Osteoblast (primary cell): ENCODE measurements at places on chromosomes 12 and 14. TPM values are rescaled to one million over a fixed set of nuclear protein-coding genes. Genes with fewer than 3 reads are reported as not detected.
A peak's percentile ranks its signal among the peaks of the same experiment; 100 is the strongest.

DNA sequence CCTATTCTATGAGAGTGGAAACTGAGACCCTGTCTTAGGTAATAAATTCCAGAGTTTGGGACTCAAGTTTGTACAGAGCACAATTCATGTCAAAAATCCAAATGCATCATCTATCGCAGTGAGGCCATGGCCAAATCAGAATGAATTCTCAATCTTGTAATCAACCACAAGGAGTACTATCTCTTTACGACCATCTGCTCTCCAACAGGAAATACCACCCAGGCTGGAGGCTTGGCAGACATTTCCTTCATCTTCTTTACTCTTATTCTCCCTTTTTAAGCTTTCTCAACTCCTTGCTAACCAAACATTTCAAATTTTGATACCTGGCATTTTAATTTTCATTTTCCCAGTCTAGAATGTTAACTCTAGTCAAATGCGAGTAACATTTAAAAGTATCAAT lies 32.7 kb upstream of the RNU6-7 start:
- peaks cover 6% of the 10 kb centered on the region for H3K27me3 ChIP-seq
- no peaks in the 10 kb centered on the region for H3K4me1 ChIP-seq
- H3K36me3 ChIP-seq = no peaks in the 10 kb centered on the region
- no peak for DNase-seq
- H3K27ac ChIP-seq = no peak overlapping the region

DNA sequence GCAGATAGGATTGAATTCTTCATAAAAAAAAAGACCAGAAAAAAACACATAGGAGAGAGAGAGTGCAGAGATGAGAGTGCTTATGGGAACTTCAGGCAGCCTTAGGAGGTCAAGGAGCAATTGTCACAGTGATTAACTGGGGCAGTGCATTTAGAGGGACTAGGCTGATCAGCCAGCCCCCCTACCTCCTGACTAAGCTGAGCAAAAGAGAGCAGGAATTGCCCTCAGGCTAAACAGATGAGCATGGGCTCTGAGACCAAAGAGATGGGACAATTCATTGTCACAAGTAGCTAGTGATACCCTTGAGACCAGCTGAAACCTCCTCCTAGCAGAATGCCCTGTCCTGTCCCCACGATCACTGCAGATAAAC lies 124.0 kb downstream of the BTG1 start:
- no peaks in the 10 kb centered on the region for H3K27me3 ChIP-seq
- DNase-seq = no peak
- no peak overlapping the region for H3K27ac ChIP-seq
- H3K4me1 ChIP-seq = no peaks in the 10 kb centered on the region
- H3K36me3 ChIP-seq = no peaks in the 10 kb centered on the region
- H3K4me3 ChIP-seq = no peak overlapping the region

- H3K27ac ChIP-seq = no peak overlapping the region
- no peaks in the 10 kb centered on the region for H3K36me3 ChIP-seq
- no peaks in the 10 kb centered on the region for H3K4me1 ChIP-seq
- H3K4me3 ChIP-seq = no peak overlapping the region
- no peak for DNase-seq
Measured at GRCh38 chr14:87630846-87631245, 362.1 kb downstream of the GALC start.

KRT7 gene
- 20.9 and 27.9 TPM in 2 replicates for total RNA-seq

- H3K27me3 ChIP-seq = no peaks in the 10 kb centered on the region
- H3K36me3 ChIP-seq = no peaks in the 10 kb centered on the region
- no peak overlapping the region for H3K4me3 ChIP-seq
- no peak for DNase-seq
- H3K27ac ChIP-seq = no peak overlapping the region
Measured at GRCh38 chr12:115222220-115222619, 538.2 kb upstream of the TBX3 start.

SYT1 gene
- 0.29 TPM in 1 of 2 replicates, not detected in the other for total RNA-seq

GRCh38 chr14:90556012-90556477 lies 159.2 kb downstream of the CALM1 start:
- no peaks in the 10 kb centered on the region for H3K27me3 ChIP-seq
- no peaks in the 10 kb centered on the region for H3K4me1 ChIP-seq
- DNase-seq = no peak
- no peak overlapping the region for H3K27ac ChIP-seq
- no peaks in the 10 kb centered on the region for H3K36me3 ChIP-seq

GRCh38 chr12:57899010-57899662 lies 42.2 kb upstream of the ATP23 start:
- no peaks in the 10 kb centered on the region for H3K36me3 ChIP-seq
- peak overlapping the region; percentile 37 for H3K27ac ChIP-seq
- peaks cover 49% of the 10 kb centered on the region for H3K4me1 ChIP-seq
- DNase-seq = peak; percentile 92
- no peaks in the 10 kb centered on the region for H3K27me3 ChIP-seq

DNA sequence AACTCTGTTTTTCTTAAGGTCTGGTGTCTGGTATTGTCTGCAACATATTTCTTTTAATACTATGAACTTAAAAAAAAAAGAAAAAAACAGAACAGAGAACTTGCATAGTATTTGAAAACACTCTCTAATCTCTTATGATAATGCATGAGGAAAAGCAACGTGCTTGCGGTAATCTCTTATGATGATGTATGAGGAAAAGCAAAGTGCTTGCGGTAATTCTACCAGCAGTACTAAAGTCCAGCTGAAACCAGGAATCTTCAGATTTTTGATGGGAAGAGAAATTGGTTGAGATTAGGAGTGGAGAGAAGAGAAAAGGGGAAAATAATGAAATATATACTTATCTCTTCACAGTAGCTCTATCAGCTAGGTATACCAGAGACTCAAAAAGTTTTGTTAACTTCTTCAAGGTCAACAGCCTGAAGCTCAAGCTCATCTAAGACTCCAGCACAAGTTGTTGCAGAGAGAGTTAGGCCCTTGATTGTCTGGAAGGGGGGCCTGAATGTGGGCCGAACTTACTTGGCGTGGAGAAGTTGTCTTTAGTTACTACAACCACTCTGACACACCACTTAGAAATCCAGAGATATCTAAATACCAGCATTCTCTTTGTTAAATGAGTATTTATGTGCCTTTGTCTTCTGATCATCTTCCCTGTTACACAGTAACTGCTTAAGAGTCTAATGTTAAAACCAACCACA lies 240.4 kb downstream of the PRKD1 start:
- DNase-seq = no peak
- H3K36me3 ChIP-seq = no peaks in the 10 kb centered on the region
- H3K4me3 ChIP-seq = no peak overlapping the region
- no peak overlapping the region for H3K27ac ChIP-seq
- H3K27me3 ChIP-seq = no peaks in the 10 kb centered on the region

SDSL gene
- 6.5 TPM in 2 replicates for total RNA-seq

KRT3 gene
- not detected in 2 replicates for total RNA-seq

DNA sequence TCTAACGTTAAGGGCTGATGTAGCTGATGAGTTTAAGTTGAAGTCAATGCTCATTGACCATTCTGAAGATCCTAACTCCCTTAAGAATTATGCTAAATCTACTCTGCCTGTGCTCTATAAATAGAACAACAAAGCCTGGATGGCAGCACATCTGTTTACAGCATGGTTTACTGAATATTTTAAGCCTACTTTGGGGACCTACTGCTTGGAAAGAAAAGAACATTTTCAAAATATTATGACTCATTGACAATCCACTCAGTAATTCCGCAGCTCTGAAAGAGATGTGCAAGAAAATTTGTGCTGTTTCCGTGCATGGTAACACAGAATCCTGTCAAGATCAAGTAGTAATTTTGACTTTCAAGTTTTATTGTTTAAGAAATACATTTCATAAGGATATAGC lies 35.0 kb upstream of the NAV3 start:
- no peak overlapping the region for H3K27ac ChIP-seq
- no peaks in the 10 kb centered on the region for H3K27me3 ChIP-seq
- no peak overlapping the region for H3K4me3 ChIP-seq
- no peaks in the 10 kb centered on the region for H3K36me3 ChIP-seq

ATL1 gene
- total RNA-seq = 6.5 and 8.5 TPM in 2 replicates

DNA sequence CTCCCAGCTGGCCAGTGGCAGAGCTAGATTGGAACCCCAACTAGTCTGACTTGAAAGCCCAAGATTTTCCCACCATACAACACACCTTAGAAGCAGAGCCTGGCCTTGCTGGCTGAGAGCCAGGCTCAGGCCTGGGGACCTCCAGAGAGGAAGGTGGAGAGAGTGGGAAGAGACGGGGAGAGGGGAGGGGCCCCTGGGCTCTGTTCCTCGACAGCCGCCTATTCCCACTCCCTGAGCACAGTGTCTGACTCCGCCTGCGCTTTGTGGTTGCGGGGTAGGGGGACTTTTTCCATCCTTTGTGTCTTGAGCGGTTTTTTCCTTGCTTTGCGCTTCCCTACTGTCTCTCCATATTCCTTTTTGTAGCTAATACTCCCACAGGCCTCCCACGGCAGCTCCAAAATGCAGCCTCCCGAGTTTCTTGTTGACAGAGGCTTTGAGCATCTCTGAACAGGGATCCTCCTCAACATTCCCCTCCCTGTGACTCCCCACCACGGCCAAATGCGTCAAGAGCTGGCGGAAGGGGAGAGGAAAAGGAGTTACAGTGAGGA lies 4.0 kb upstream of the KCNH3 start:
- no peak overlapping the region for H3K27ac ChIP-seq
- no peak overlapping the region for H3K4me3 ChIP-seq
- peaks cover 32% of the 10 kb centered on the region for H3K27me3 ChIP-seq
- H3K36me3 ChIP-seq = no peaks in the 10 kb centered on the region

VWF gene
- 0.29 and 0.72 TPM in 2 replicates for total RNA-seq

GRCh38 chr12:27491226-27491625 lies 32.8 kb upstream of the PPFIBP1 start:
- no peaks in the 10 kb centered on the region for H3K27me3 ChIP-seq
- DNase-seq = no peak
- no peaks in the 10 kb centered on the region for H3K4me1 ChIP-seq
- no peak overlapping the region for H3K4me3 ChIP-seq
- no peak overlapping the region for H3K27ac ChIP-seq

TEX22 gene
- under 0.01 and 0.29 TPM in 2 replicates for total RNA-seq

DNA sequence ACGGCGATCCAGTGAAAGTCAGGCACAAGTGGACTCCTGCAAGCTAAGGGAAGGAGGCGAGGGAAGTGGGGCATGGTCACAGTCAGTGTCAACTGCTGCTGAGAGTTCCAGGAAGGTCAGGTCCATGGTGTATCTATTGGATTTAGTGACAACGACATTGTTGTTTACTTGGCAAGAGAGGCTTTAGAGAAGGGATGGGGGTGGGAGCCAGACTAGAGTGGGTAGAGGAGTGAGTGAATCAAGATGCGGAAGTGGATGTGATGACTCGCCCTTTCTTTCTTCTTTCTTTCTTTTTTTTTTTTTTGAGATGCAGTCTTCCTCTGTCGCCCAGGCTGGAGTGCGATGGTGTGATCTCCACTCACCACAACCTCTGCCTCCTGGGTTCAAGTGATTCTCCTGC lies 12.5 kb downstream of the P2RX7 start:
- H3K27ac ChIP-seq = no peak overlapping the region
- no peaks in the 10 kb centered on the region for H3K4me1 ChIP-seq
- no peaks in the 10 kb centered on the region for H3K36me3 ChIP-seq
- no peak overlapping the region for H3K4me3 ChIP-seq
- DNase-seq = peak; percentile 88
- peaks cover 5% of the 10 kb centered on the region for H3K27me3 ChIP-seq

NPFF gene
- total RNA-seq = not detected in 2 replicates

DNA sequence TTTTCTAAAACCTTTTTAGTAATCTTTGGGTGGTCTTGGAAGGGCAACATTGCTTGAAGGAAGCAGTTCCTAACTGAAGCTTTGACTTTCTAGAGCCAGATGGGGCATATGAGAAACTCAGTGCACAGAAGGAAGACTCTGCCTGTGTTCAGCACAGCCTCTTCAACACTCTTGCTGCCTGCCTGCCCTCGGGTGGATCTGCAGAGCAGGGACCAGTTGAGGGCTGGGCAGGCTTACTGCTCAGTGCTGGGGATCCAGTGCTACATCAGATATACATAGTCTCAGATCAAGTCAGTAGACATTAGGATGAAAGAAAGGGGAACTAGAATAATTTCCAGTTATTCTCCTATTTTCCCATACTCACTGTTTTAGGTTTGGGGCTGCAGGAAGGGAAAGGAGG lies 29.5 kb upstream of the TMX1 start:
- no peak overlapping the region for H3K27ac ChIP-seq
- DNase-seq = no peak
- H3K4me1 ChIP-seq = no peaks in the 10 kb centered on the region
- H3K4me3 ChIP-seq = no peak overlapping the region
- peaks cover 45% of the 10 kb centered on the region for H3K27me3 ChIP-seq
- H3K36me3 ChIP-seq = no peaks in the 10 kb centered on the region

TMPRSS12 gene
- not detected in 2 replicates for total RNA-seq

DNA sequence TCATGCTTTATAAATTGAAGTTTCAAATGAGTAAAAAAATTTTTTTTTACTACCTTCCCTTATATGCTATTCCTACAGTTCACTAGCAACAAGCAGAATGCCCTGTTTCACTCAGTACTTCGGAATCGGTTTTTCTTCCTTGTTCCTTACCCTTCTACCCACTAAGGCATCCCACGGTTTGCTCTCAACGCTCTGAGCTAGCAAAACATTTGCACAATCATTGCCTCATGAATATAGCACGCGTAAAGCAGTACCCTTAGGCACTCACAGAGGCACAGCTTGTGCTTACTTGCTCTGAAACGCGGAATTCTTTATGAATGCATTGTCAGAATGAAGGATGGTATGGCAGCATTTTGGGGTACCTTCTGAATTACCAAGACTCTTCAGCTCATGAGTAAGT lies 45.0 kb downstream of the PPP1R13B start:
- H3K4me1 ChIP-seq = peaks cover 23% of the 10 kb centered on the region
- peak overlapping the region; percentile 65 for H3K27ac ChIP-seq
- no peak overlapping the region for H3K4me3 ChIP-seq
- H3K27me3 ChIP-seq = no peaks in the 10 kb centered on the region
- no peak for DNase-seq

DNA sequence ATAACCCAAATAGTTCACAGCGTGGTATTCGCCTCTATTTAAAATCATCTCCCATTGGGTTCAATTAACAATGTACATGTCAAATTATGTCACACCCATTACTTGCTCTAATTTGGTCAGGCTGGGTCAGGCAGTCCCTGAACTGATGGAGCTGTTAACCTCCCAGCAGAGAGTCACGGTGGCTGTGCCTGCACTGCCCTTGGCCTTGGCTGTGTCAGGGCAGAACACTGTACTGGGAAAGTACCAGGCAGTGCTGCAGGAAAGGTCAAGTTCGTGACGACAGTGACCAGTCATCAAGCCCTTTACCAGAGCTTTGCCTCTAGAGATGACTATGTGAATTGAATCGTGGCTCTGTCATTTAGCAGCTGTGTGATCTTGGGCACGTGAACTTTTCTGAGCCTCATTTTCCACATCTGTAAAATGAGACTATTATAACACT lies 100.0 kb downstream of the ARF6 start:
- H3K36me3 ChIP-seq = no peaks in the 10 kb centered on the region
- no peaks in the 10 kb centered on the region for H3K27me3 ChIP-seq
- no peak overlapping the region for H3K4me3 ChIP-seq
- H3K4me1 ChIP-seq = peaks cover 37% of the 10 kb centered on the region
- DNase-seq = no peak
